Activated CD8-positive, alpha-beta memory T cell treated with anti-CD3 and anti-CD28 coated beads, Interleukin-2, amount 50 U/mL, for 4 hours (primary cell): ENCODE measurements at places on chromosomes 16 and 17.

GRCh38 chr17:77449908-77450741 is 309.4 kb downstream of the SEC14L1 start:
- peak; percentile 70 for DNase-seq

DNA sequence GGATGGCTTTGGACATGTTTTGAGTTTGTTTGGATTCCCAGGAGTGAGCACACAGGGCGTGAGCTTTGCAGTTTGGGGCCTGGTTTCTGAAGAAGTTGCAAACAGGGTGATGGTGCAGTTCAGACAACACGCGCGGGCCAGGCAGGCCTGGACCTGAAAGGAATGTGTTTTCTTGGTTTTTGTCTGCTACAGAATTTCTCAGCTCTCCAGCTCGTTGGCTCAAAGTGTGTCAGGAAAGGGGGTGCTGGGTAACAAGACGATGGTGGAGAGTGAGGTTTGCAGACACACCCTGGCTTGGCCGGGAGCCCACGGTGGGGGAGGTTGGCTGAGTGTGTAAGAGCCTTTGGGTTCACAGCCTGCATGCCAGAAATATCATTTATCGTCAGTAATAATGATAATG is 82.3 kb downstream of the CMIP start:
- DNase-seq = peak; percentile 32

DNA sequence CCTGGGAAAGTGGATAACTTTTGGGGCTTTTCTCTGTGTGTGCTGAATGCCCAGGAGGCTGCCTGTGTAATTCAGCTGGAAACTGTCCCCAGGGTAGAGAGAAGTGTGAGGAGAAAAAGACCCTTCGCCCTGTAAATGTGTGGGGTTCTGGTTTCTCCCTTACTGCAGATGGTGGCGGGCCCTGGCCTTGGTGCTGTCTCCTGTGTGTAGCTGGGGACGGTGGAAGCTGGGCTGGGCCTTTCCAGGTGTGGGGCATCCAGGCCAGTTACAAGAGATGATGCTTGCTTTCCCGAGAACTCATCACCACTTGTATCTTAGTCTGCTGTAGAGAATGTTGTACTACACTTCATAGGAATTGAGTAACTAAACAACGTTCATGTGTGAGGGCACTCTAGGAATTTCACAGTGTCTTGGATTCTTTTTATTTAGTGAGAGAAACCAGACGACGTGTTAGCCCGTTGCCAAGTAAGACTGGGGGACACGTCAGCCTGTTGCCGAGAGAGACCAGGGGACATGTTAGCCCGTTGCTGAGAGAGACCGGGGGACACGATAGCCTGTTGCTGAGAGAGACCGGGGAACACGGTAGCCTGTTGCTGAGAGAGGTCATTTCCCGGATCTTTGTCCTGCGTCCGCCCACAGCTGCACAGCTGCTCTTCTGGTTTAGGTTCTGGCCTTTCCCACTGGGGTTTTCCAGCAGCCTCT is 43.1 kb downstream of the TBCD start:
- no peak for DNase-seq

DNA sequence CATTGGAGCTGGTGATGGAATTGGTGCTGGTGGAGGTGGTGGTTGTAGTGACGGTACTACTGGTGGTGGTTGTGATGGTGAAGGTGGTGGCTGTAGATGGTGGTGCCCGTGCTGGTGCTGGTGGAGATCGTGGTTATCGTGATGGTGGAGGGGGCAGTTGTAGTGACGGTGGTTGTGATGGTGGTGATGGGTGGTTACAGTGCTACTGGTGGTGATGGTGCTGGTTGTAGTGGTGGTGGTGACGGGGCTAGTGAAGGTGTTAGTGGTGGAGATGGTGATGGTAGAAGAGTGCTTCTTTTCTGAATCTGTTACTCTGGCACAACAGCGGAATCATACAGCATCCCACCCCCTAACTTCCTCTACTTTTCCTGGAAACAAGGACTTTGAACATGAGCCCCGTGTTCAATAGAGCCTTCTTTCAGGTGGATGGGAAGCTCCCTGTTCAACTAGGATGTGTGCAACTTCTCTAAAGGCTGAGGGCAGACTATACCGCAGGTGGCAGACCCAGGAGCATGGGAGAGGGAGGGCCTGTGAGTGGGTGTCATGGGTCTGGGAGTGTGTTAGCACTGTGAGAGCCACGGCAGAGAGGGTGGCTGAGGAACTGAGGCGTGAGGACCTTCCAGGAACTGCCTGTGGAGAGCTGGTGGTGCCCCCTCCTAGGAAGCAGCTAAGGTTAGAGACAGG is 8.2 kb downstream of the TBX21 start:
- no peak for DNase-seq

DNA sequence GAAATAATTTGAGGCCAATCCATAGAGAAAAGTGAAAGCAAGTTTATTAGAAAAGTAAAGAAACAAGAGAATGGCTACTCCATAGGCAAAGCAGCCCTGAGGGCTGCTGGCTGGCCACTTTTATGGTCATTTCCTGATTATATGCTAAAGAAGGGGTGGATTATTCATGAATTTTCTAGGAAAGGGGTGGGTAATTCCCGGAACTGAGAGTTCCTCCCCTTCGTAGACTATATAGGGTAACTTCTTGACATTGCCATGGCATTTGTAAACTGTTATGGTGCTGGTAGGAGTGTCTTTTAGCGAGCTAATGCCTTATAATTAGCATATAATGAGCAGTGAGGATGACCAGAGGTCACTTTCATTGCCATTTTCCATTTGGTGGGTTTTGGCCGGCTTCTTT is 4.4 kb downstream of the DHRS7B start:
- no peak for DNase-seq

GRCh38 chr16:66136841-66137240 is 229.7 kb upstream of the CDH5 start:
- no peak for DNase-seq

DNA sequence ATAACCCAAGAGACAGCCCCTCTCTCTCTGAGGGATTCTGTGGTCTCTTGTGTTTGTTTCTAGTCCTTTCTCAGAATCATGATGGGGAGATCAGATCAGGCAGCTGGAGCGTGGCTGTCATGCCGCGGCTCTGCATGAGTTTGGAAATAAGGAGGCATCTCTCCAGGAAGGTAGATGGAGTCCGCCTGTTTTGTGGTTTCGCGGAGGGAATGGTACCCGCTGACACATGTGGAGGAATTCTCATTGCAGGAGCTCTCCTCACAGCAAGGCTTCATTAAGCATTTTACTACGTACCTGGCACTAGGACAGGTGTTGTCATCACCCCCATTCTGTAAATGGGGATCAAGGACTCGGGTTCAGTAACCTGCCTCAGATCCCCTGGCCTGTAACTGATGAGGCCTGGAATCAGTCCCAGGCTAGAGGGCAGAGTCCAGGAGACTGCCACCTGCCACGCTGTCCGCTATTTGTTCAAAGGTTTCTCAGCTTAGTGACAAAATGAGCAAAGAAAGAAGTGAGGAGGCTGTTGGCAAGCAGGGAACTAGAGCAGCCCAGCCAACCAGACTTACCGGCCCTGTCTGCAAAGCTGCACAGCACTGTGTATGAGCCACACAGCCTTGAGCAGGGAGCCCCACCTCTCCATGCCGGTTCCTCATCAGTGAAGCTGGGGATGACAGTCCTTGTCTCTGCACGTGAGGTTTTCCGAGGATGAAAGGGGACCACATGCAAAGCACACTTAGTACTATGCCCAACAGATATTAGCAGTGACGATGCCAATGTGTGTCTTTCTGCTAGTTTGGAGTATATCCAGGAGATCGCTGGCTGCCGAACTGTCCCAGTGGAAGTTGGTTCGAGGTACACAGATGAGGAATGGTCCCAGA is 11.0 kb downstream of the KDM8 start:
- no peak for DNase-seq

- DNase-seq = no peak
Measured at GRCh38 chr16:53953336-53953735, 249.4 kb downstream of the FTO start.

GRCh38 chr17:76772842-76773525 is 35.1 kb downstream of the MFSD11 start:
- peak; percentile 58 for DNase-seq

GRCh38 chr17:64377769-64378282 is 12.8 kb downstream of the PECAM1 start:
- no peak for DNase-seq

DNA sequence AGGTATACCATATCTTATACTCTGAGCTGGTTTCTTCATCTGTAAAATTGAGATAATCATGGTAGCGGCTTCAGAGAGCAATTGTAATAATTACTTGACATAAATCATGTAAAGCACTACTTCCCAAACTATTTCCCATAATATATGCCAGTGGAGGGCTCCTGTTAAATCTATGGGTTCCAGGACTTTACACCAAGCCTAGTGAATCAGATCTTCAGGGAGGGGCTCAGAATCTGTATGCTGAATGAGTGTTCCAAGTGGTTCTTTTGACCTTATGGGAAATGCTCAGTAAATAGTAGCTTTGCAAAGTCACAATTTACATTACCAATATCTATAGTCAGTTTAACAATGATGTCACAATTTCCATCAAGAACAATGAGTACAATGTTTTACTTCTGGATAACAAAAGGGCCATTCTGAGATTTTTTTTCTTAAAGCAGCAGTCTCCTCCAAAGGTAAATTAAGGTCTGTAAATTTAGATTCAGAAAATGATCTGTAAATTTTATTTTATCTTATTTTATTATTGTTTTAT is 50.9 kb upstream of the NLK start:
- no peak for DNase-seq

- DNase-seq = no peak
Measured at GRCh38 chr17:38746004-38746848, 1.9 kb downstream of the PCGF2 start.

GRCh38 chr16:11963706-11964105 is 1.3 kb upstream of the TNFRSF17 start:
- no peak for DNase-seq

GRCh38 chr17:75237100-75238014 is 24.0 kb downstream of the GGA3 start:
- DNase-seq = no peak

DNA sequence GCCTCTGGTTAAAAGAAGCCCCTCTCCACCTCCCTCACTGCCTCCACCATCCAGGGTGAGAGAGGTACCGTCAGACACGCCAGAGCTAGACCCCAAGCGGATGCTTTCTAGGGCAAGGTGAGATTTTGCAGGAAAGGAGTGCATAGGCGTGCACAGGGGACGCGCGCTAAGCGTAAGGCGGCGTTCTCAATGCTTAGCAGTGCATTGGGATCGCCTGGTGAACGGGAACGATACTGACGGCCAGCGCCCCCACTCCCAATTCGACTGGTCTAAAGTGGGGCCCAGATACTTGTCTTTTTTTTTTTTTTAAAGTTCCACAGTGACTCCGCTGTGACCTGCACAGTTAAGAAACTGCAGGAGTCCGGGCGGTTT is 57.9 kb upstream of the CREBBP start:
- DNase-seq = no peak

GRCh38 chr16:89360760-89361435 is 129.5 kb downstream of the ANKRD11 start:
- peak; percentile 72 for DNase-seq

DNA sequence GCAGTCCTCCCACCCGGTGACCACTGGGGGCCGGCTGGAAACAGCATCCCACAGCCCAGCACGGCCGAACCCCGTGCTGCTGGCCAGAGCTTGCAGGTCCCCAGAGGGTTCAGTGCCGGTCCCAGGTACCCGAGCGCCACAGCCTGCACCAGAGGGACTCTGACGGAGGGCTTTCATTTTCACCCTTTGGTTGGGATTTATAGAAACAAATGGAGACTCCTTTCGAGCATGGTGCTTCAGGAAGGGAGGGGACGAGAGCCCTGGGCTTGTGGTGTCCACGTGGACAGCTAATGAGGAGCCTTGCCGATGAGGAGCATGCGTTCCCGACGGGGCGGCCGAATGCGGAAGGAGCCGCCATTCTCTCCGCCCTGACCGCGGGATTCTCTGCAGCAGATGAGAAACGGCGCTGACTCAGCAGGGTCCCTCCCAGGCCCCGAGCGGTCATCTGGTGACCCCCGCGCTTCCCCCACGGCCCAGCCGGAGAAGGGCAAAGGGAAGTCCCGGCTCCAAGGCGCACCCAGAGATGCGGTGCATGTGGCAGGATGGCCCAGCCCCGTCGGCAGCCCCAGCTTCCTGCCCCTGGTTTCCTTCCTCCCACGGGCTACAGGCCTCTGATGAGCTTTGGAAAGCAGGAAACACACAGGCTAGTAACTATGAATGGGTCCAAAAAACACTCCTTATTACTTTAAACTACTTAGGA is 9.8 kb downstream of the SLC38A10 start:
- DNase-seq = peak; percentile 50

GRCh38 chr16:1979271-1980029 is 1.8 kb downstream of the NOXO1 start:
- DNase-seq = peak; percentile 59

DNA sequence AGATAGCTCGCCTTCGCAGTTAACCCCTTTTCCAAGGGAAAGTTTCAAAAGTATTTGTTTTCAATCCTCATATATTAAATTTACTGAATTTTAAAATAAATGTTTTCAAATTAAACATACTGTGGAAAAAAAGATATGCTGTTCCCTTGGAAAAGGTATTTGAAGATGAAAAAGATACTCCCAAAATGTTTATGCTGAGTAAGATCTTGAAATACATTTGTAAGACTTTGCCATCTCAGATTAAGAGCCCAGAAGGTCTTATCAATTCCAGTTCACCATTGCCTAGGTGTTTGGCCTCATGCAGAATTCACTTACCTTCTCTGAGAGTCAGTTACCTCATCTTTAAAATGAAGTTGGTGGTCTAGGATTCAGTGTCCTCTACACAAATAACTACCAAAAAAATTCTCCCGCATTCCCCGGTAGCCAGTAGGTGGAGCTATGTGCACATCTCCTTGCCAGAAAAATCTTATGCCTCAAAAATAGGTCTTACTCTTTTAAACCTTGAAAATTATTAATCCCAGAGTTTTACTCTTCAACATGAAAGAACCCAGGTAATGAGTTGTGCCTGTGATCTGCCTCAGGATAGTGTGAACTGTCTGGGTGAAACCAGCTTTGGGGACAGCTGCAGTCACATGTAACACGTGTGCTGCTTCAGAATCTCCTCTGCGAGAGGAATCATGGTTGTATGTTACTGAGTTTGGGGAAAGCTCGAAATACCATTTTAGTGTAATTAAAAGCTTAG is 178.3 kb downstream of the MRTFB start:
- peak; percentile 53 for DNase-seq
